ENCODE measurements at places on chromosomes 11 and 22.

DNA sequence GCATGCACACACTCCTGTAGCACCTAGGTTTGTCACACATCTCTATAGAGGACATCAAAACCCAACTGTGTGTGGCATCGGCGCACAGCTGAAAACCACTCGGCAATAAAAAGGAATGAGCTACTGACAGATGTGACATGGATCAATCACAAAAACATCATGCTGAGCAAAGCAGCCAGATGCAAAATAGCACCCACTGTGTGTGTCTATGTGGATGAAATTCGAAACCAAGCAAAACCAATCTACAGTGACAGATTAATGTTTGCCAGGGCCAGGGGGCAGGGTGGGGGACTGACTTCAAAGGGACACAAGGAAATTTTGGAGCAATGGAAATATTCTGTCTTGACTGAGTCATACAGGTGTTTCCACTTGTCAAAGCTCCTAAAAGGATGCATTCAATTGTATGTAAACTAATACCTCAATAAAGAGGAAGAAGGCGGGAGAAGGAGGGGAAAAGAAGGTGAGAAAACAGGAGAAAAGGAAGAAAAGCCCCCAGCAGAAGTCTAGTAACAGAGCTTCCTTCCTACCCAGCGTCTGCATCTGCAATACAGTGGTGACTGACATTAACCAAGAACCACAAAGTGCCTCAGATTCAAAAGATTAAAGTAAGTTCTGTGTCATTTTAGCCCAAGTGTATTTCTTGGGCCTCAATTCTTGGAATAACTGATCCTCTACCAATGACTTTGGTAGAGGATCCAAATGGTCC is 49.8 kb downstream of the PACSIN2 start:
- no peak for DNase-seq

GRCh38 chr11:15635521-15635920 is 520.8 kb downstream of the INSC start:
- DNase-seq, result no peak

GRCh38 chr11:129643031-129643721 is 172.5 kb upstream of the TMEM45B start:
- no peak for DNase-seq

GRCh38 chr11:86818462-86819192 is 18.3 kb downstream of the PRSS23 start:
- peak; percentile 37 for DNase-seq

DNA sequence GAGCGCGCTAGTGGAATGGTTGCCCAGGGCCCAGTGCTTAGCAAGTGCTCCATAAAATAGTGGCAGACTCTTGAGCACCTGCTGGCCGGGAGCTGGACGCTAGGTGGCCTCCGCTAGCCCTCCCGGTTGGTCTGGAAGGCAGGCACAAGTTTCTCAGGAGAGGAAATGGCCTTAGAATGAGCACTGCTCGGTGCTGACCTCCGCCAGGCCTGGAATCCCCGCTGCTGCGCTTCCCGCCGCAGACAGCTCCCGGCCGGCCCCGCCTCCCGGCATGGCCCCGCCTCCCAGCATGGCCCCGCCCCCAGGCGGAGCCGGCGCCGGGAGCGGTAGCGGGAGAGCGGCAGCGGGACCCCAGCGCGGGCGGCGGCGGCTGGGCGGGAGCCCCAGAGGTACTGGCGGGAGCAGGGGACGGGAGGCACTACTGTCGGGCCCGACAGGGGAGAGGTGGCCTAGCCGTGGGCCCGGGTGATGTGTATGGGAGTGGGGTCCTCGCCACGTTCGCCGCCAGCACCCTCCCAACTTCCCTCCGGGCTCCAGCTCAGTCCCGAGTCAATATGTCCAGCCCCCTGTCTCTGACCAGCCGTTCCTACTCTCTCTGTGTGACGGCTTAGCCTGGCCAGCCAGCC is at the start of gene SIPA1:
TSS of gene SIPA1 (plus strand) at position 308 of the 626 bp plus-strand sequence. CDS start 2,821 bp downstream, outside the sequence.
- peak; percentile 66 for DNase-seq

- no peak for DNase-seq
These were observed 60.0 kb downstream of the PKNOX2 start for GRCh38 chr11:125224391-125225021.

GRCh38 chr11:128901653-128902514 is 10.7 kb downstream of the KCNJ5 start:
- DNase-seq, result no peak

GRCh38 chr11:27052668-27053067 is 12.1 kb downstream of the BBOX1 start:
- DNase-seq, result no peak

Data from naive thymus-derived CD4-positive, alpha-beta T cell (primary cell).